ENCODE measurements at places on chromosomes 6 and 20.

DNA sequence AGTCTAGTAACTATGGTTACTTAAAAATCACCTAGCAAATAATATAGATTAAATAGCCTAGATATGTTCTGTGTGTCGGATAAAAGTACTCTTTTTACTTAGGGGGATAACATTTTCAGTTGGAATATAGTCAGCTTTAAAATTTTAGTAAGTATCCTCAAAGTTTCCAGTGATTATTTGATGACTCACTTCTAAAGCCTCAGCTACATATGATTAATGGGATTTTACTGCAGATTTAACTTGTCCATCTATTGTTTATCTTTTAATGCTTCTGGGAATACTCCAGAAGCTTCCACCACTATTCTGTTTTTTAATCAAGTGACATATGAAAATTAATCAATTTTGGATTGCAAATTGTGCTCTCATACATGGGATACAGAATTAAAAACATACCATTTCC, 8.7 kb upstream of the TENT5A start:
- DNase-seq, result no peak

- no peak for DNase-seq
Observed at GRCh38 chr6:336159-337114, 44.1 kb downstream of the DUSP22 start.

GRCh38 chr20:6575912-6576401, 191.5 kb upstream of the BMP2 start:
- DNase-seq, result no peak

DNA sequence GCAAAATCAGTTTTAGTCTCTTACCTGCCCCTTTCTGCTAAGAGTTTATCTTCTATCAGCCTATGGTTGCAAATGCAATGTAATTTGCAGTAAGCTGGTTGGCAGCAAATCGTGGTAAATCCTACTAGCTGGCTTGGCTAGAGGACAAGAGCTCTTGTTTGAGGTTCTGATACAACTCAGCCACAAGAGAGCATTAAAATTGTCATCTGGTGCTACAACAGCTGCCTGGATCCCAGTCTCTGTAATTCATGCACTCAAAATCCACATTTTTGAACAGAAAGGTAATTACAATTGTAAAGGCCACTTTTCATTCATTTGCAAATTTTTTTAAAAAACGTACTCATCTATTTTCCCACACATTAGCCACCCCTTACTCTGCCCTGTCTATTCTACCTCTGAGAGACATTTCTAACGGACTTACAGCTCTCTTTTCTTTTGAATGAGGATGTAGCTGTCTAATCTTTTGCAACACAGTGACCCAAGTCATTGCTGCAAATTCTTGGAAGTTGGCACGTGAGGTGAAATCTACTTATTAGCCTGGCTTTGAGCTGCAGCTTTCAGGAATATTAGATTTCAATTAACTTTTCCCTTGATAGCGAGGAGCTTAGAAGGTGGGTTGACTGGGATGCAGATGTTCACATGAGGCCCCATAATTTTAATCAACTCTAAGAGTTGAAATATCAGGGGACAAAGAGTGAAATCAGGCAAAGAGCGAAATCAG, 54.0 kb upstream of the FAM184A start:
- DNase-seq, result no peak

- no peak for DNase-seq
Observed at GRCh38 chr20:44582311-44583025, at the start of gene PKIG. Gene PKIG, plus strand, starts transcription at chr20:44582579. Its CDS starts 31,978 bp downstream, at chr20:44614557.

DNA sequence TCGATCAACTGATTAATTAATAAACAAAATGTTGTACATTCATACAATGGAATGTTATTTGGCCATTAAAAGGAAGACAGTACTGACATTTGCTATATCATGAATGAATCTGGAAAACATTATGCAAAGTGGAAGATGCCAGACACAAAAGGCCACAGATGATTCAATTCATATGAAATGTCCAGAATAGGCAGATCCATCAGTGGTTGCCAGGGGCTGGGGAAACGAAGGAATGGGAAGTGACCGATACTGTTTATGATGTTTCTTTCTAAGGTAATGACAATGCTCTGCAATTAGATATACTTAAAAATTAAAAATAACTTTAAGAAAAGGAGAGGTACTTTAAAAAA, 37.2 kb downstream of the ELOVL5 start:
- DNase-seq, result no peak

DNA sequence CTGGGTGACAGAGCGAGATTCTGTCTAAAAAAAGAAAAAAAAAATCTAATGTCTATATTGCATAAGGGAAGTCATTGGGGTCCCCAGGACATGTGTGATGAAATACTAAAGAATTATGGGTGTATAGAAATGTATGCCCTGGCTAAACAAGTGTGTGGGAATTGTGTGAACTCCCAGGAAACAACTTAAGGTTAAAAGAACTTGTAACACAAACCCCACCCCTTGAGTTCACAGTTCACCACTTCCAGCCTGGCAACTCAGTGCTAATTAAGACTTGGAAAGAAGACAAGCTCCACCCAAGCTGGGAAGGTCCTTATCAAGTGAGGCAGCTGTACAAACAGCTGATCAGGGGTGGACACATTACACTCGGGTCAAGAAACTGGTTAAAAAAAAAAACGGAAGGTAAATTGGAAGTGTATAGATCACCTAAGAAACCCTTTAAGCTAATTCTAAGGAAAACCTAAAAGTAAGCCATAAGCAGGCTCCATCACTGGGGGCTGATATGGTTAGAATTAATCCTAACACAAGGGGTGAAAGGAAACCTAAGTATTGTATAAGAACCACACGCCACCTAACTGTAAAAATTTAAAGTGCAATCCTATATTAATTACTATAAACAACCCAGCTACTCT, 25.2 kb downstream of the HLA-A start:
- peak; percentile 75 for DNase-seq

GRCh38 chr6:16511040-16511660, 250.1 kb downstream of the ATXN1 start:
- peak; percentile 1 for DNase-seq

GRCh38 chr6:104462811-104463599, 396.7 kb downstream of the HACE1 start:
- DNase-seq, result no peak

GRCh38 chr20:40728996-40729395, 40.0 kb upstream of the MAFB start:
- DNase-seq, result no peak

- DNase-seq, result no peak
Observed at GRCh38 chr6:147283460-147283859, 79.2 kb downstream of the STXBP5 start.

DNA sequence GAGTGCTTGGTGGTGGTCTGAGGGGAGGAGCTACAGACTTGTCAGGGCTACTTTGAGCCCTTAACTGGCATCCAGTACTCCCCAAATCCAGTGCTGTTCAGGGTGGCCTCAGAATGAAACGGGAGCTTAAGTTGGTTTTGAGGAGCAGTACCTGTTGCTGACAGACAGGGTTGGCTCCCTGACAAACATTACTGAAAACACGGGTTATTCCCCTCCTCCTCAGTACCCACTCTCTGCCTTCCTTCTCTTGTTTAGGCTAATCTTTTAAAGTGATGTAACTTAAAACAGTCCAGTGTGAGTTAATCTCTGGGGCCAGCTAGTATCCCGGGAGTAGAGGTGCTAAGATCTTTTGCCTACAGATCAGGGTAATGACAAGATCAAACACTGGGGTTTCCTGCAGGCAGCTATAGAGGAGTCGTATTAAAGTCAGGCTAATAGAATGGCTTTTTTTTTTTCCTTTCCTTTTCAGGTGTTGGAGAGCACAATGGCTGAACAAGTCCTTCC, 3.7 kb downstream of the TNFAIP3 start:
- no peak for DNase-seq

- DNase-seq, result no peak
Observed at GRCh38 chr20:5918856-5919625, 31.3 kb downstream of the TRMT6 start.

DNA sequence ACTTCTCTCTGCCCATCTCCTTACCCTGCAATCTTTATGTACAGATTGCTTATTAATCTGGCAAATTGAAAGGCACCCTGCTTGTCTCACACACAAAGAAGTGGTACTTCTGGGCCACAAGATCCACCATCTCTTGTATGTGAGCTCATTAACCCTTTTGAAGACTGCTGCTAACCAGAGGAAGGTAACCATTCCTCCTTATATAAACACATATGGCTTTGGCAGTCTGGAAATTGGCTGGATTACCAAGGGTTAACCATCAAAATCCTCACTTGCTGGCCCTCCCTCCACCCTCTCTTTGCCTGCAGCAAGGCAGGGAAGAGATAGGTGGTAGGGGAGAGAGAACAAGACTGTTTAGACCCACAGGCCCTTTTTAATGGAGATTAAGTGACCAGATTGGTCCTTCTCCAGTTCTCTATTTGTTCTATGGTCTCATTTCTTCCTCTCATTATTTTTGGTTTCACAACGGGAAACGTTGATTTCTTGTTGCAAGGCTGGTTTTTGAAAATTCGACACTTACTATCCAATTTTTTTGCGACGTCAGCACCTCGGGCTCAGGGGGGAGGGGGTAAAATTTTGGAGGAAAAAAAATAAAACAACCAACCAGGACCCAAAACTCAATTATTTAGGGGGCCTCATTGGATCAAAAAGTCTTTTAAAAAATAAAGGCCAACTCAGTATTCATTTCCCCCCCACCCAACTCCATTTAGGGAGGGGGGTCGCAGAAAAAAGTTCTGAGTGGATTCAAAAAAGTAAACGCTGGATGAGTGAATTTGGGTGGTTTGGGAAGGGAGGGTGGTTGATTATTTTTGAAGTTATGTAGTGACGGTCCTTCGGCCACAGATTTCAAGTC, 859 bp downstream of the PPP1R10 start:
- peak; percentile 37 for DNase-seq

DNA sequence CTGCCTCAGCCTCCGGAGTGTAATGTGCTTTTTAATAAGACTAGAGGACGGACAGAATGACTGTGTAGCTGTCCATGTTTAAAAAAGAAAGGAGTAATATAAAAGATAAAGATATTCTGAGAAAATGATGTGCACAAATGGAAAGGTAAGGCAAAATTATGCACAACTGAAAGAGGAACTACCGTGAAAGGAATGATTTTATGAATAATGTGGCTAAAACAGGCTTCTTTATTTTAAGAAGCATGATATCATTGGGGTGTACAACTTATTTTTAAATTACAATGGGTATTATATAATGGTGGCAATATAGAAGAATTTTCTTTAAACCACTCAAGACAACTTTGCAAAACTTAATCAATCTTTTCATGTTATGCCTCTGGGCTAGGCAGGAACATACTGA, 78.1 kb downstream of the FIG4 start:
- no peak for DNase-seq

DNA sequence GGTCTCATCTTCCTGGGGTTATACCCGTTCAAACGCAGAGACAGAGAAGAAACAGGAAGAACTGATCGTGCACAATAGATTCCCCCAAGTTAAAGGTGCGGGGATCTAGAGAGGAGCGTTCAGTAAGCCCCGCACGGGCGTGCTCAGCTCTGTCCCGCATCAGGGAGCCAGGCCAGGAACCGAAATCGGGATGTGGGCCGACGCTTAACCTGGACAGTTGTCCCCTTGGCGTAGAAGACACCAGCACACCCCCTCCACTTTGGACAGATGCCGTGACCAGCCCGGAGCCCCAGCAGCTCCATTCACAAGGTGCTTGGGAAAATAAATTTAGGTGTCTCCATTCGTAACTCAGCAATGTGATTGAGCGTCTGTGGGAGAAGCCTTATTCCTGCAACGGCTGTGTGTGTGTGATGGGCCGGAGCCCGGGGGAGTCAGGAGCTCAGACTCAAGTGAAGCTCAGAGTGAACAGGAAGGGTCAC, 24.0 kb upstream of the GATA5 start:
- no peak for DNase-seq

DNA sequence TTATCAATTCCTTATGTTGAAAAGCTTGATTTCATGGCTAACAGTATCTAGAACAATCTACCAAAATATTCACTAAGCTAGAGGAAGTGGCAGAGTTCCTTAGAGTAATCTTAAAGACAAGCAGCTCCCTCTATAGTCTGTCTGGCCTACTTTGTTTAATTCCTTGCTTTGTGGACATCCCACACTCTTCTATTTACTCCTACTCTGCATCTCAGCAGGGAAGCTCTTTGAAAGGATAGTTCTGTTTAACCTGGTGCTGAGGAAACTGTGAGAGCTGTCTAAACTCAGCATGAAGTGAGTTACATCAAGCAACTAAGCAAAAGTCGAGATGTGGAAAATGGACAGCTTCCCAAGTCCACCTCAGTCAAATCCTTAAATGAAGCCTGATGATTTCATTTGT, 4.3 kb downstream of the REV3L start:
- peak; percentile 60 for DNase-seq

DNA sequence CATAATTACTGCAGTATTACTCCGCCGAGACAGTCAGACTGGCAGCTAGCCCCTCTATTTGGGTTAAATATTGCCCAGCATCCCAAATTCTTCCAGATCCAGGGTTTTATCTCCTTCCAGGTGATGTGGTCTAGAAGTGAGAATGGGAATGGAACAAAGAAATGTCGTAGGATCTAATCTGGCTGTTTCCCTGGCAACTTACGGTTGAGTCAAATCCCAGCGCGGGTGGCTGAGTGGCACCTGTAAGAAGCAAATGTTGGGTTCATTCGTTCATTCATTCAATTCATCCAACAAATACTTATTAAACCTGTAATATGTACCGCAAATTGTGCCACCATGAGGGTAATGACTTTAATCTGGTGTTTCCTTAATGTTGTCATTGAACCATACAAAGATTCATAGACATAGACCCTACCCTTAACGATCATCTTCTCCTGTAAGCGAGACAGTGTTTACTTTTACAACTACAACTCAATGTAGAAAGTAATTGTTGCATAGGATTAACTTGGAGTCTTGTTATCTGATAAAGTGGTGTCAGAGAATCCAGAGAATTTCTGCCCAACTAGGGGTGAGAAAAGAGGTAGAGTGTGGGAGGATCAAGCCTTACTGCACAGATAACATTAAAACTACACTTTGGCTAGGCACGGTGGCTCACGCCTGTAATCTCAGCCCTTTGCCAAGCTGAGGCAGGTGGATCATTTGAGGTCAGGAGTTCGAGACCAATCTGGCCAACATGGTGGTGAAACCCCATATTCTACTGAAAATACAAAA, 91.3 kb upstream of the ADGRF1 start:
- no peak for DNase-seq

DNA sequence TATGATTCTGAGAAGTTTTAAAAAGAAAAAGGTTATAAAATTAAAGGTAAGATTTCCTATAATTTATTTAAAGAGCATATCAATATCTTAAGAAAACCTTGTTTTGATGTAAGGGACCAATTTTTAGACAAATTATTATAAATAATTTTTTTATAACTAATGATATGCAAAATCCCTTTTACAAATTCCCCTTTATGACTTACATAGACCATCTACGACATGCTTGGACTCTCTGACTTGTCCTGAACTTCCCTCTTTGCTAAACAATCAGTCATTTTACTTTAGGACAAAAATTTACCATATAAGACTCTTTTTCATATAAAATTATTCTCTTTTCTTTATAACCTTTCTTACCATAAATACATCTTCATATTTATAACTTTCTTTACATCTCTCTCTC, 15.3 kb upstream of the ANGPT4 start:
- no peak for DNase-seq

- peak; percentile 9 for DNase-seq
Observed at GRCh38 chr6:52330470-52330869, 31.5 kb upstream of the PAQR8 start.

GRCh38 chr6:135759831-135760230, 91.7 kb upstream of the PDE7B start:
- no peak for DNase-seq

GRCh38 chr6:131914967-131915751, 36.0 kb downstream of the CCN2 start:
- DNase-seq, result peak; percentile 54

Measured in NCI-H774 (cell line).